ENCODE measurements at places on chromosomes 3 and 15.
A peak's percentile ranks its signal among the peaks of the same experiment; 100 is the strongest.

GRCh38 chr3:64975147-64975546 is 287.3 kb upstream of the ADAMTS9 start:
- DNase-seq = no peak

GRCh38 chr3:14562121-14562890 is 22.2 kb upstream of the GRIP2 start:
- no peak for DNase-seq

- DNase-seq = no peak
Measured at GRCh38 chr3:14410106-14410502, 7.7 kb downstream of the SLC6A6 start.

- DNase-seq = no peak
Measured at GRCh38 chr3:82509106-82509842, 747.8 kb upstream of the GBE1 start.

DNA sequence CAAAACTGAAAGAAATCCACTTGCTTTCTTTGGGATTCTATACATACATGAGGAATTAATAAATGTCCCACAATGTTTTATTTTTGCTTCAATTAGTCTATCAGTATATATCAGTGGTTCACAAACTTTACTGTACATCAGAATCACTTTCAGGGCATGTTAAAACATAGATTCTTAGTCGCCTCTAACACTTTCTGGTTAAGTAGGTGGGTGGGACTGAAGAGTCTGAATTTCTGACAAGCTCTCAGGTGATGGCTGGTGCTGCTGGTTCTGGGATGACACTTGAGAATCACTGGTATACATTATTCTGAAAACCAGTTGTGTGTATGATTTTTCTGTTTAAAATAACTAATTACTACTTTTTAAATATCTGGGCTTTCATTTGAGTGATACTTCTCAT is 393.3 kb downstream of the TBC1D5 start:
- no peak for DNase-seq

GRCh38 chr3:190863119-190863465 is 598 bp upstream of the GMNC start:
- DNase-seq = no peak

- DNase-seq = peak; percentile 21
Measured at GRCh38 chr15:25410649-25411048, 28.2 kb downstream of the UBE3A start.

- no peak for DNase-seq
Measured at GRCh38 chr3:114411190-114411668, 117.4 kb downstream of the TIGIT start.

GRCh38 chr3:130932979-130933378 is 39.1 kb downstream of the ATP2C1 start:
- no peak for DNase-seq

DNA sequence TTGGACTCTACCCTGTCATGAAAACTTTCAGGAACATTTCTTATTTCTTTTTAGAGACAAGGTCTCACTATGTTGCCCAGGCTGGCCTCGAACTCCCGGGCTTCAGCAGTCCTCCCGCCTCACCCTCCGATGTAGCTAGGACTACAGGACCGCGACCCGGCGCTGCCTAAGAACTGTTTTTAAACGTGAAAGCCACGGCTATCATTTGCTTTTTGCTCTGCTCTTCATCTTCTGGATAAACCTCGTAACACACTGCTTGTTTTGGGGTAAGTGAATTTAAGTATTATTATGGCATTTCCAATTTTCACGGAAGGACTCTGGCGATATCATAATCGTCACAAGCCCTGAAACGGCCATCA is 14.3 kb upstream of the CCNL1 start:
- no peak for DNase-seq

GRCh38 chr15:64828985-64829384 is 3.5 kb upstream of the PIF1 start:
- no peak for DNase-seq

DNA sequence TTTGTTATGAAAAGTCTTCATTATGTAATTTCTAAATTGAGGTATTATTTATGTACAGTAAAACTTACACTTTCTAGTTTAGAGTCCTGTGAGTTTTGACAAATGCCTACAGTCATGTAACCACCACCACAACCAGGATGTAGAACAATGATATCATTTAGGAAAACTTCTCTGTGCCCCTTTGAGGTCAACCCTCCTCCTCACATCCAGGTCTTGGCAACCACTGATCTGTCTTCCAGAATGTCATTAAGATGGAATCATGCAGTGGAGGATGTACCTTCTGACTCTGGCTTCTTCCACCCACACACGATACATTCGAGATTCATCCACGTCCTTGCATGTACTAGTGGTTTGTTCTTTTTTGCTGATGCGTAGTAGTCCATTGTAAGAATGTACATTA is 23.2 kb downstream of the MINAR1 start:
- no peak for DNase-seq

GRCh38 chr3:30871720-30872119 is 22.7 kb downstream of the GADL1 start:
- DNase-seq = no peak

- no peak for DNase-seq
Measured at GRCh38 chr3:157930000-157930780, 176.0 kb downstream of the SHOX2 start.

- DNase-seq = no peak
Measured at GRCh38 chr3:179196098-179196497, 47.9 kb downstream of the PIK3CA start.

DNA sequence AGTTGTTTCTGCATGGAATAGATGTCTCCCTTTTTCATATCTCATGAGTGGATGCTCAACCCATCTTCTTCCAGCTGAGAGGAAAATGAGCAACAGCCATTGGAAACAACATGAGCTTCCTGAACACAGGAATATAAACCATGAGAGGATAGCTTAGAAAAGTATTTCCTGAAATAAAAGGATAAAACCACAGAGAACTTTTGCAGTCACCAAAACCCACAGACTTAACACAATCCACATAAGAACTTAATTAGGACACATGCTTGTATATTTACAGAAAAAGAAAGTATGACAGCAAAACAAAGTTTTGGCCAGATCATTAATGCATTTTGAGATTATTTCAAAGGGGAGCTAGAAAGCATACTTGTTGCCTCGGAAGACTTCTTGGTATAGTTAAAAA is 180.5 kb upstream of the RASGRP1 start:
- no peak for DNase-seq

- no peak for DNase-seq
Measured at GRCh38 chr15:101329867-101330380, 34.9 kb upstream of the SNRPA1 start.

- no peak for DNase-seq
Measured at GRCh38 chr3:166123088-166123487, 285.9 kb upstream of the BCHE start.

- peak; percentile 87 for DNase-seq
Measured at GRCh38 chr3:130963878-130964277, 62.7 kb downstream of the ASTE1 start.

DNA sequence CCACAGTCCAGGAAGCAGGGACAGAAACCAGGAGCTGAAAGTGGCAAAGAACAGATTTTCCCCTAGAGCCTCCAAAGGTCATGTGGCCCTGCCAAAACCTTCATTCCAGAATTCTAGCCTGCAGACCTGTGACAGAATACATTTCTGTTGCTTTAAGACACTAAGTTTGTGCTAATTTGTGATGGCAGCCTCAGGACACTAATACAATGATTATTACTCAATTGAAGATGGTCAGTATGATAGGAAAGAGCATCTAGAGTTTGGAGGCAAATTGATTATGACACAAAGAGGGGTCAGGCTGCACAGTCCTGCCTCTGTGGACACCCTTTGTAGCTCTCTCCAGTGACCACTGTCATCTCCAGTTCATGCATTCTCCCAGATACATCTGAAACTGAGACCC is 79.0 kb upstream of the C3orf49 start:
- no peak for DNase-seq

GRCh38 chr3:127096256-127097071 is 96.5 kb upstream of the PRR23E start:
- no peak for DNase-seq

DNA sequence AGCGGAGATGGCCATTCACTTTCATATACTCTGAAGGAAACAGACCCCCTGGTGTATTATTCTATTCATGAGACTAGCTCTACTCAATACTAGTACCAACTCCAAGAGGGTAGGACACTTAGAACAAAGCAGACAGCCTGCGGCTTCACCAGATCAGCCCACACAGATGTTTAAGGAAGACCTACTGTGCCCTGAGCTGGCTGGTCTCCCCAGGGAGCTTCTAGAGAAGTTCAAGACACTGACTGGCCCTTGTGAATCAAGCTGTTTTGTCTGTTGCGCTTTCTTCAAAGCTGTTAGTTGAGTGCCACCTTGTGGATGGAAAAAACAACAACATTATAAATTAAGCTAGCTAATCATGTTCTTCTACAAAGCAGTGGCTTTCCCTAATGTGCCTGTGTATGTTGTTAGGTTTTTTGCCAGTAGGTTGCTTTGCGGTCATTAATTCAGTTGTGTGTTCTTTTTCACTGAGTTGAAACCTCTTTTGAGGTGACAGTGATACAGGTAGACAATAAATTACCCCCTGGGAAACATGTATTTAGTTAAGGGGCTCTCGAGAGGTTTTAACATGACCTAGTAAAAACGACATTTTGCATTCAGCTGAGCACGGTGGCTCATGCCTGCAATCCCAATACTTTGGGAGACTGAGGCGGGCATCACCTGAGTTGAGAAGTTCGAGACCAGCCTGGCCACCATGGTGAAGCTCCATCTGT is 64.2 kb upstream of the MYZAP start:
- peak; percentile 80 for DNase-seq

DNA sequence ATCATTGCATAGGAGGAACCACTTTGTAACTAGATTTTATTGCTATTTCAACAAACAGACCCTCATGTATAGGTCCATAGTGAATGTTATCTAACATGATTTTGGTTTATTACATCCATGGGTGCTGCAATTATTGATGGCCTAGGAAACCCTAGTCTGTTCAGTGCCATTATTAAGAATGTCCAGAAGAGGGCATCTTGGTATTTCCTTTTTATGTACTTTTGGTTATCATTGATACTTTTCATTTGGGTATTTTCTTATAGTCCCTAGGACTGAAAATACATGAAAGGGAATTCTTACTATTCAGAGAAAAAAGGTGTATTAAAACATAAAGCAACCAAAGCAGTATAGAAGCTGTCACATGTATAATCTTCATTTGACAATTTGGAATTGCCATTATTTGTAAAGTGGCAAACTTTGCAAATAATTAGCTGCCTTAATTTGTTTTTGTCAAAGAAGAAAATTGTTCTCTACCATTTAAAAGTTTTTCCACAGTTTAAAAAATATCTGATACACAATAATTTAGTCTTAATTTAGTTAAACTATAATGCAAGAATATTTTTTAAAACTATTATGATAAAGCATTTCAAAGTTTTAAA is 48.7 kb downstream of the CNOT10 start:
- DNase-seq = no peak

GRCh38 chr3:41933154-41933676 is 28.7 kb downstream of the ULK4 start:
- peak; percentile 51 for DNase-seq

DNA sequence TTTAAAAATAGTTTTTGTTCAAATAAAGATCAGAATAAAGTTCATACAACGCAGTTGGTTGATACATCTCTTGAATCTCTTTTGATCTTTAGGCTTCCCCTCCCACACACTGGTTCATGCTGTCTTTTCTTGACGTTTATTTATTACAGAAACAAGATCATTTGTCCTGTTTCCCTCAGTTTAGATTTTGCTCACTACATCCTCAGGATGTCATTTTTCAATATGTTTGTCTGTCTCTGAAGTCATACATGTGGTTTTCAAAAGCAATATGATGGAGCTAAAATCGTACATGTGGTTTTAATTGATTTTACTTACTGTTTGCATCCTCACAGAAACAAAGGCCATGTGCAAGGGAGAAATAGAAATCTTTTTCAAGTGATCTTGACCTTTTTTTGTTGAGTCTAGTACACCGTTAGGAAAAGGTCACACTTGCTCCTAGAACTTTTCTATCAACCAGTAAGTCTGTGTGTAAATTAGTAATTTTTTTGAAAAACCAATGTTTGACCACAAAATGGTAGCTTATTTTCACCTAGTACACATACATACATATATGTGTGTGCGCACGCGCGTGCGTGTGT is 63.7 kb upstream of the SENP5 start:
- no peak for DNase-seq

DNA sequence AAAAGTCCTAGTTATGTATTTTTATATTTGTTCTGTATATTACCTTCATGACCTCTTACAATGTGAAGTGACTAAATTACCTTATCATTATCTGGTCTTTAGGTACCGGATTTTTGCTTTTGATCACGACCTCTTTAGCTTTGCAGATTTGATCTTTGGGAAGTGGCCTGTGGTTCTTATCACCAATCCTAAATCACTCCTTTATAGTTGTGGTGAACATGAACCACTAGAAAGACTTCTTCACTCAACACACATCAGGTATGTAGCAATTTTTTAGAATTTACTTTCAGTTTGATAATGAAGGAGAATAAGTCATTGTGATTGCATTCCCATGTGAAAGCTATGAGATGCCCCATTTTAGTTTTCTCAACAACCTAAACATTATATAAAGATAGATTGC is 18.3 kb downstream of the TMEM62 start:
- DNase-seq = no peak

- DNase-seq = no peak
Measured at GRCh38 chr3:129118745-129119144, 2.9 kb downstream of the RAB43 start.

GRCh38 chr3:5809586-5810246 is 622.2 kb downstream of the EDEM1 start:
- DNase-seq = no peak

DNA sequence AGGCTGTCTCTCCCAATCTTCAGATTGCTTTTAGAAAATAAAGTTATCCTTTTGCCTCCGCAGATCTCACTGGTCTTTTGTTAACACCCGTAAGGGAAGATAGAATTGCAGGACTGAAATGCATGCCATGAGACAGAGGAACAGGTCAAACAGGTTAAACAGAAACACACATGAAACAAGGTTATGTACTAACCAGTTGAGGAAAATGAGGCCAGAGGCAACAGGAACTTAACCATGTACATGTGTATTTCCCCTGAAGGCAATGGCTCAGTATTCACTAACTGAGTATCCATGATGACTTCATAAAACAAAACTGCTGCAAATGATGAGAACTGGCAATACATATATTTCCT is 169.1 kb upstream of the NSMCE3 start:
- DNase-seq = no peak

DNA sequence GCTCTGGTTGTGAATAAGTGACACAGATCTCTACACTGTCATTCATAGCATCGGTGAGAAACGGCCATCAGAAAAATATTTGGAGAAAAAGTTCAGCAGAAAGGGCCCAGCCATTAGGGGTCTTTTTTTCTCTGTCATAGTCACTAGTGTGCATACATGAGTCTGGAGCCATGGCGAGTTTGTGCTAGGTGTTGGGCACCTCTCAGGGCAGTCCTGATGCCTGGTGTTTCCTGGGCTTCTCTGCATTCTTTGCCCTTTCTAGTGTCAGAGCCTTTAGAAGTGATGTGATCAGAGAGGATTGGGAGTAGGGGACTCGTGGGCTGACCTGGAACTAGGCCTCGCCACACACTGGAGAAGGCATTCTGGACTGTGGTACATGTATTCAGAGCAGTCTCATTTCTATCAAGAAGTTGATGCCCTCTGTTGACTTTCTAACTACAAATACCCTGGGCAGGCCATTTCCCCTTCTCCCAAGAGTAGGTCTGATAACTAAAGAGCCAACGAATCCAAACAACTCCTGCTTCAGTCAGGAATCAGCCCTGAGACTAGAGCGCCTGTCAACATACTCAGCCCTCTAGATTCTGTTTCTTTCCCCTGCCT is 1.6 kb downstream of the KY start:
- DNase-seq = no peak

All from skeletal muscle cell (primary cell).